Neural crest cell (in vitro differentiated cells): ENCODE measurements at places on chromosomes 3 and 15. TPM values are rescaled to one million over a fixed set of nuclear protein-coding genes. Genes with fewer than 3 reads are reported as not detected.
A peak's percentile ranks its signal among the peaks of the same experiment; 100 is the strongest.

GRCh38 chr15:70220490-70221096 is 122.9 kb upstream of the TLE3 start:
- no peak overlapping the region for H3K27ac ChIP-seq
- no peaks in the 10 kb centered on the region for H3K27me3 ChIP-seq
- H3K4me3 ChIP-seq = peak overlapping the region; percentile 28
- no peak for DNase-seq
- H3K36me3 ChIP-seq = no peaks in the 10 kb centered on the region
- H3K4me1 ChIP-seq = peaks cover 79% of the 10 kb centered on the region

DNA sequence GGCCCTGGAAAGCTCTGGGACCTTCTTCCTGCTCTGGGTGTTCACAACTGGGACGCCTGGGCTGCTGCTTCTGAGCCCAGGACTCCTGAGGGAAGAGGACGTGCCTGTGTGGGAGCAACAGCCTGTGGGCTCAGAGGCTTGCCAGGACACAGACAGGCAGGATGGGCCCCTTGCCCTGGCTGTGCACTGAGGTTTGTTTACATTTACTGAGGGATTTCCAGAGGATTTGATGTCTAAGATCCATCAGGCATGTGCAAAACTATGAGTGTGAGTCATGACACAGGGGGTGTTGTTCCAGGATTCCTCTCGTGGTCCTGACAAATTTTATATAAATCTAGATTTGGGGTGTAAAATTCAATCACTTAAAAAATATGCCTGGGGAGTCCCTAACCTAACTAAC is 10.6 kb downstream of the CCR9 start:
- no peaks in the 10 kb centered on the region for H3K27me3 ChIP-seq
- no peak overlapping the region for H3K4me3 ChIP-seq
- peak overlapping the region; percentile 71 for H3K27ac ChIP-seq

The ARGFX gene
- total RNA-seq = not detected in 2 replicates

- no peak for DNase-seq
- peaks cover 22% of the 10 kb centered on the region for H3K4me1 ChIP-seq
- no peaks in the 10 kb centered on the region for H3K27me3 ChIP-seq
- no peak overlapping the region for H3K27ac ChIP-seq
- H3K4me3 ChIP-seq = no peak overlapping the region
- peaks cover 30% of the 10 kb centered on the region for H3K36me3 ChIP-seq
These were observed 79.4 kb downstream of the GTPBP8 start for GRCh38 chr3:113070072-113070640.

DNA sequence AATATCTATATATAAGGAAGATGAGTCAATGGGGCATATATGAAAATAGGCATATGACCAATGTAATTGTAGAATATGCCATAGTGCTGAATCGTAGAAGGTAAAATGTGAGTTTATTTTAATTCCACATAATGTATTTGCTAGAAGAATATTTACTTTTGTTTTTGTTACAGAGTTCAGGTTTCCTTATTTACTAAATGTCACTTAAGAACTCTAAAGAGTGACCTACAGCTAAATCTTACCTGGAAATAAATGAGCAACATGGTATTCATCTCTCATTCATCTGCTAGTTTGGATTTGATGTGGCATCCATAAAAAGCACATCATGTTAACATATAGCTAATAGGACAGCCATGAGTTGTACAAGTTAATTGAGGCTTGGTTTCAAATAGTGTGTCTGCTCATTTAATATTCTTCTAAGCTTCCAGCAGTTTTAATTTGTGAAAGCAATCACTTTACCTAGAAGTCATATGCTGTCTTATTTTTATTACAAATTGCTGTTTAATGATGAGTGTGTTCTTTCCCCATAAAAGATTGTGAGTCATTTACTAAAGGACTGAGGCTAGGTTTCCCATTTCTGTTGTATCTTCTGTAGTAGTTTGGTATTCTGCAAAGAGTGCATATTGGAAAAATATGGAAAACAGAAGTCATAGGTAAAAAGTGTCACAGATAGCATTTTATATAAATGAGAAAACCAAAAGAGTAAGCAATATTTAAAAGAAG is 222.1 kb upstream of the POU1F1 start:
- no peaks in the 10 kb centered on the region for H3K36me3 ChIP-seq
- H3K27ac ChIP-seq = no peak overlapping the region
- H3K4me3 ChIP-seq = no peak overlapping the region
- DNase-seq = no peak
- H3K4me1 ChIP-seq = no peaks in the 10 kb centered on the region

GRCh38 chr3:71416876-71417275 is 166.7 kb downstream of the FOXP1 start:
- H3K27me3 ChIP-seq = no peaks in the 10 kb centered on the region
- no peak overlapping the region for H3K27ac ChIP-seq
- H3K36me3 ChIP-seq = no peaks in the 10 kb centered on the region
- DNase-seq = no peak

DNA sequence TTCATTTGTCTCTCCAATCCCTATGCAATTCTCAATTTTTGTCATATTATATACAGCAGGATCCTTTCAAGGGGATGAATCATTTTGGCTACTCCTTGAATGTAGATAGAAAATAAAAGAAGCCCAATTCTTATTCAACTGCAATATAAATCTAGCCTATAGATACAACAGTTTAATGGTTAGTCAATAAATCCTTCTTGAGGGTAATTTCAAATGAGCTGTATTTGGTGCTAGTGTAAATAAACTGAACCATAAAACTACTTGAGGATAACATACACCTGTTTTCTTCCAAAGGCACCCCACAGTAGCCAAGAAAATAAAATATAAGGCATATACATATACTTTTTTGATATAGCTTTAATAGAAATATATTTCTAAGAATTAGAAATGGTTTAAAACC is 830.3 kb downstream of the ROBO1 start:
- no peak overlapping the region for H3K27ac ChIP-seq
- peaks cover 5% of the 10 kb centered on the region for H3K4me1 ChIP-seq
- H3K36me3 ChIP-seq = peaks cover 33% of the 10 kb centered on the region
- H3K27me3 ChIP-seq = no peaks in the 10 kb centered on the region
- no peak overlapping the region for H3K4me3 ChIP-seq

DNA sequence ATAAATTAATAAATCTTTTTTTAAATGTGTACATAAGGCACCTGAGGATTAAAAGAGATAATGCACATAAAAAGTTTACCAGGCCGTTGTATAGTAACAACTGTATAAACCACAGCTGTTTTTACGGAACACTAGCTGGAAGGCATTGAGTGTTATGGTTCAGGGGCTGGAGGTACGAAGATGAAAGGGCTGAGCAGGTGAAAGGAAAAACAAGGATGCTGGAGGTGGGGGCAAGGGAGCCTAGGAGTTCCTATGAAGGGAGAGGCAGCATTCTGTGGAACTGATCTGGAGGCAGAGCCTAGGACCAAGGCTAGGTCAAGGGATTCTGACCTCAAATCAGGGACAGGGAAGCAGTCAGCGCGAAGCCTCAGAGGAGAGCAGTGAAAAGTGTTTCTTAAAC is 8.0 kb downstream of the SEMA5B start:
- no peak for DNase-seq
- H3K36me3 ChIP-seq = no peaks in the 10 kb centered on the region
- no peak overlapping the region for H3K27ac ChIP-seq
- H3K4me1 ChIP-seq = peaks cover 35% of the 10 kb centered on the region
- peaks cover 20% of the 10 kb centered on the region for H3K27me3 ChIP-seq

DNA sequence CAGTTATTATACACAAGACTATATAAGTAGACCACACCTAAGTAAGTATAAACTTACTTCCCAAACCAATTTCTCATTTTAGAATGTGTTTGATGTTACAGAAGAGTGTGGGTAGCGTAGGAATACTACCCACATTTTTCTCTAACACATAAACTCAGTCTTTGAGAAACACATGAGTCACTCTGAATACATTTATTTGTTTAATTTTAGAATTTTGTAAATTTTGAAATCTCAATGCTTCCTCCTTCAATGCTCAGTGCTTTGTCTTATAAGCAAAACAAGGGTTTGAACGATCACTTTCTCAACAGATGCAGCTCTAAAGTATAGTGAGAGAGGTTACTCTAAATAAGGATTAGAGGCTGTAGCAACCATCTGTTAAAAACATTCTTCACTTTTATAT is 700.8 kb downstream of the SI start:
- no peaks in the 10 kb centered on the region for H3K36me3 ChIP-seq
- H3K4me1 ChIP-seq = no peaks in the 10 kb centered on the region
- no peak overlapping the region for H3K4me3 ChIP-seq
- no peak for DNase-seq

GRCh38 chr3:137519602-137520001 is 244.5 kb upstream of the SOX14 start:
- H3K4me3 ChIP-seq = no peak overlapping the region
- peaks cover 3% of the 10 kb centered on the region for H3K27me3 ChIP-seq
- H3K4me1 ChIP-seq = no peaks in the 10 kb centered on the region
- DNase-seq = no peak
- no peaks in the 10 kb centered on the region for H3K36me3 ChIP-seq

DNA sequence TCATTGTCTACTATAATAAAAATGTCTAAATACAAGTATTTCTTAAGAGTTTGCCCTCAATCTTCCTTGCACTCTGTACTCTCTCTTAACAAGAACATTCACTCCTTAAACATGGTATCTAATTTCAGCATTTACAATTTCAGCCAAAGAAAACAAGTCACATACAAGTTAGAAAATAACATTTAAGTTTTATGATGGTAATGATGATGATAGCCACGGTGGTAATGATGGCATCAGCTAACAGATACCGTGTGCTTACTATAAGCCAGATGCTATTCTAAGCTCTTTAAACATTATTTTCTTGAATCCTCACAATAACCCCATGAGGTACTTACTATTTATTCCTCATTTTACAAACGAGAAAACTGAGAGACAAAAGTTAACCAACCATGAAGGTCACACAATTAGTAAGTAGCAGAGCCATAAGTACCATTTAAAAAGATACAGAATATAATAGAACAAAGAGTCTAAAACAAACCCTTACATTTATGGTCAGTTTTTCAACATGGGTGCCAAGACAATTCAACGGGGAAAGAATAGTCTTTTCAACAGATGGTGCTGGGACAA is 7.4 kb downstream of the SPICE1 start:
- H3K4me3 ChIP-seq = no peak overlapping the region
- H3K4me1 ChIP-seq = peaks cover 1% of the 10 kb centered on the region
- H3K27ac ChIP-seq = no peak overlapping the region
- no peaks in the 10 kb centered on the region for H3K27me3 ChIP-seq
- no peak for DNase-seq

- H3K4me1 ChIP-seq = no peaks in the 10 kb centered on the region
- no peak overlapping the region for H3K4me3 ChIP-seq
- no peak for DNase-seq
- no peak overlapping the region for H3K27ac ChIP-seq
These were observed 190.4 kb downstream of the DIPK2A start for GRCh38 chr3:144162042-144162441.

DNA sequence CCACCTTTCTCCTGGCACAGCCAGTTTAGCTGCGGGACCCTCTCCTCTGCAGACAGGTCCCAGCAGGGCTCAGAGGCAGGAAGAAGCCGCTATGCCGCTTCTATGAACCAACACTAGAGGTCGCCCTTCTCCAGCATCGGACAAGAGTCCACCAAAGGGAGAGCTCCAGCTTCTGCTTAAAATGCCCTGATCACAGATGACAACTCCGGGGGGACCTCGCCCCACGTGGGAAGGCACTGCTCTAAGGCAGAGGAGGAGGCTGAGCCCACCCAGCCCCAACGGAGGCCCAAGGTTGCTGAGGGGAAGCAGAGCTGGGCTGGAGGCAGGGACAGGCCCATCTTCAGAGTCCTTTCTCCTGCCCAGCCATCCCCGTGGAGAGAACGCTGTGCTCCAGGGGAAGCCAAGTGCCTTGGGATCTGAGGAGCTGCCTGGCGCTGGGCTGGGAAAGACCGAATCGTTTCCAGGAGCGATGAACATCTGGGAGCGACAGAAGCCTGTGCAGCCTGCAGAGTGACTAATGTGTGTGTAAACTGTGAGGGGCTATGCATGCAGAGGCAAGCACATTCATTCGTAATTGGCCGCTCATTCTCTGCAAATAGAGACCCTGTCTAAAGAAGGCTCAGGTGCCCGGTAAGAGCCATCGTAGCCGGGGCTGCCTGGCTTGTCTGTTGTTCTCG is 43.5 kb upstream of the BDH1 start:
- H3K27me3 ChIP-seq = no peaks in the 10 kb centered on the region
- H3K4me1 ChIP-seq = peaks cover 8% of the 10 kb centered on the region
- H3K36me3 ChIP-seq = peaks cover 15% of the 10 kb centered on the region
- H3K4me3 ChIP-seq = peak overlapping the region; percentile 14
- DNase-seq = peak; percentile 79
- no peak overlapping the region for H3K27ac ChIP-seq

The NRROS gene
- 0.52 and 1.5 TPM in 2 replicates for total RNA-seq

- H3K36me3 ChIP-seq = no peaks in the 10 kb centered on the region
- peak overlapping the region; percentile 87 for H3K4me3 ChIP-seq
- H3K27ac ChIP-seq = no peak overlapping the region
- H3K4me1 ChIP-seq = peaks cover 15% of the 10 kb centered on the region
These were observed 211.7 kb downstream of the FGF12 start for GRCh38 chr3:192515664-192516045.

GRCh38 chr15:40869686-40870085 is 4.3 kb downstream of the RHOV start:
- no peaks in the 10 kb centered on the region for H3K36me3 ChIP-seq
- H3K4me1 ChIP-seq = peaks cover 5% of the 10 kb centered on the region
- H3K4me3 ChIP-seq = no peak overlapping the region
- no peak overlapping the region for H3K27ac ChIP-seq

DNA sequence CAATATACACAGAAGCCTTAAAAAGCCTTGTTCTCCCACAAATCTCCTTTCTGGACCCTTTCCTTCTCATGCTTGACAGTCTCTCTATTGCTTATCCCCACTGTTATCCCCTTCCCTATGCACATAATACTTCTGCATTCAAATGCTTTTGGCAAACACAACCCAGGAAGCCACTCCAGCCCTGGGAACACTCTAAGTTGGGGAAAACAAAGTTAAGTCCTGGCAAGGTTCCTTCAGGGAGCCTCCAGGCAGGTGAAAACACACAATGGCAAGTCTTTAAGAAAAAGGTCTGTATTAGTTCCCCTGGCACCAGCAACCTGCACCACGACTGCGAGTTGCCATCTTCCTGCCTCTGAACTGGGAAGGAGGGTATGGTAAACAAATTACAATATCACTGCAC is 19.7 kb upstream of the GANC start:
- H3K4me3 ChIP-seq = no peak overlapping the region
- no peaks in the 10 kb centered on the region for H3K4me1 ChIP-seq
- no peak overlapping the region for H3K27ac ChIP-seq
- H3K27me3 ChIP-seq = no peaks in the 10 kb centered on the region
- DNase-seq = no peak

DNA sequence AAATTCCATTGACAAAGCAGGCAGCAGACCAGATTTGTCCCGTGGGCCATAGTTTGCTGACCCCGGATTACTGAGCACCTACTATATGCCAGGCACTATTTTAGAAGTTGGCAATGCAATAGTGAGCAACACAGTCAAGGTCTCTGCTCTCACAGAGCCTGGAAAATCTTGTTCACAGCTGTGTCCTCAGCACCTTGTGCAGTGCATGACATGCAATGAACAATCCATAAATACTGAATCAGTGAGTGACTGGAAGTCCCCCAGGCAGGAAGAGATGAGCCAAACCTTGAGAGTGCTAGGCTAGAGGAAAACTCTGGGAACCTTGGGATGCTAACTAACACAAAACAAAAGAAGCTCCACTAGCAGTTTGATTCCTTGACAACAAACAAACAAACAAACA is 14.4 kb downstream of the TM4SF1 start:
- no peak for DNase-seq
- H3K4me3 ChIP-seq = no peak overlapping the region
- H3K27me3 ChIP-seq = peaks cover 60% of the 10 kb centered on the region
- H3K4me1 ChIP-seq = no peaks in the 10 kb centered on the region
- H3K36me3 ChIP-seq = no peaks in the 10 kb centered on the region

The TADA3 gene
- total RNA-seq = 70.0 and 73.2 TPM in 2 replicates

The SLC12A1 gene
- 0.16 and 0.20 TPM in 2 replicates for total RNA-seq

The PPP1R14D gene
- total RNA-seq = not detected in 2 replicates

The CCR9 gene
- not detected in 2 replicates for total RNA-seq
